ENCODE measurements at places on chromosomes 16 and 17.

GRCh38 chr17:63634816-63635215 lies 12.6 kb downstream of the MAP3K3 start:
- DNase-seq = no peak

- no peak for DNase-seq
These were observed 681.9 kb downstream of the CDH11 start for GRCh38 chr16:64440005-64440404.

DNA sequence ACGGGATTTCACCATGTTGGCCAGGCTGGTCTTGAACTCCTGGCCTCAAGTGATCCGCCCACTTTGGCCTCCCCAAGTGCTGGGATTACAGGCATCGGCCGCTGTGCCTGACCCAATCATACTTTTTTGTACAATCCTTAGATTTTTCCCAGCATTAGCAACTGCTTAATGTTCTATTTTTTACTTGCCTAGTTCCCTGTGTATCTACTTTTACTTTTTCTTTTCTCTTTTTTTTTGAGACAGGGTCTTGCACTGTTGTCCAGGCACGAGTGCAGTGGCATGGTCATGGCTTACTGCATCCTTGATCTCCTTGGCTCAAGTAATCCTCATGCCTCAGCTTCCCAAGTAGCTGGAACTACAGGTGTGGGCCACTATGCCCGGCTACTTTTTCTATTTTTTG lies 9.5 kb downstream of the GRB2 start:
- DNase-seq = no peak

DNA sequence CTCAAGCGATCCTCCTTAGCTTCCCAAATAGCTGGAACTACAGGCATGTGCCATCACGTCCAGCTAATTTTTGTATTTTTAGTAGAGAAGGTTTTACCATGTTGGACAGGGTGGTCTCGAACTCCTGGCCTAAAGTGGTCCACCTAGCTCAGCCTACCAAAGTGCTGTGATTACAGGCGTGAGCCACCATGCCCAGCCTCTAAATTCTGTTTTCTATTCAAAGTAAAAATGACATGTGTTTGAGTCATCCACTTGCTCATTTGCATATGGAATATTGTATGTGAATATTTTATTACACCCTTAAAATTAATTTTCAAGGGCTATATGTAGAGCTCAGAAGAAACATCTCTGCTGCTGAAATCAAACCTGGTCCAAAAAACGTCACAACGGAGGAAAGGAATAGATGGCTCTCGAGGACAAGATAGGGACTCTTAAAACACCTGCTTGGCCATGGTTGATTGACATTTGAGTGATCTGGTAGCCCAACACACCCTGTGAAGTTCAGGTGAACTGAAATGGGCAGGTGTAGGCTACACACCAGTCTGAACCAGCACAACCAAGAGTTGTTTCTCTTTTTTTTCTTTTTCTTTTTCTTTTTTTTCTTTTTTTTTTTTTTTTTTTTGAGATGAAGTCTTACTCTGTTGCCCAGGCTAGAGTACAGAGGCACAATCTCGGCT lies 51.1 kb downstream of the SF3B3 start:
- no peak for DNase-seq

- DNase-seq = peak; percentile 95
These were observed 58.8 kb downstream of the SMG6 start for GRCh38 chr17:2244545-2245525.

- DNase-seq = no peak
These were observed 23.0 kb upstream of the PLCG2 start for GRCh38 chr16:81755915-81756614.

GRCh38 chr16:88380619-88381018 lies 2.1 kb upstream of the ZNF469 start:
- no peak for DNase-seq

GRCh38 chr16:75584108-75584507 lies 17.9 kb downstream of the GABARAPL2 start:
- no peak for DNase-seq

- DNase-seq = no peak
These were observed 263.8 kb downstream of the CDH11 start for GRCh38 chr16:64858076-64858475.

DNA sequence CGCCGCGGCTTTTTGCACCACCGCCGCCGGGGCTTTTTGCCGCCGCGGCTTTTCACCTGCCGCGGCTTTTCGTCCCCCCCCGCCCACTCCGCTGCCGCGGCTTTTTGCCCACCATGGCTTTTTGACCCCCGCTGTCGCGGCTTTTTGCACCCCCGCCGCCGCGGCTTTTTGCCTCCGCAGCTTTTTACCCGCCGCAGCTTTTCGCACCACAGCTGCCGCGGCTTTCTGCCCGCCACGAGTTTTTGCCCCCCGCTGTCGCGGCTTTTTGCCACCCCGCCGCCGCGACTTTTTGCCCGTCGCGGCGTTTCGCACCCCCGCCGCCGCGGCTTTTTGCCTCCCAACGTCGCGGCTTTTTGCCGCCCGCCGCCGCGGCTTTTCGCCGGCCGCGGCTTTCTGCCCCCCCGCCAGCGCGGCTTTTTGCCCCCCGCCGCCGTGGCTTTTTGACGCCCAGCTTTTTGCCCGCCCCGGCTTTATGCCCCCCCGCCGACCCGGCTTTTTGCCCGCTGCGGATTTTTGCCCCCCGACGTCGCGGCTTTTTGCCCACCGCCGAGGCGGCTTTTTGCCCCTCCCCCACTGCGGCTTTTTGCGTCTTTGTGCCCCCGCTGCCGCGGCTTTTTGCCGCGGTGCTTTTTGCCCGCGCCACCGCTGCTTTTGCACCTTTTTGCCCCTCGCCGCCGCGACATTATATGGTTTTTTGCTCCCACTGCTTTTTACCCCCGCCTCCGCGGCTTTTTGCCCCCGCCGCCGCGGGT lies 1343.6 kb downstream of the TP53TG3F start:
- no peak for DNase-seq

DNA sequence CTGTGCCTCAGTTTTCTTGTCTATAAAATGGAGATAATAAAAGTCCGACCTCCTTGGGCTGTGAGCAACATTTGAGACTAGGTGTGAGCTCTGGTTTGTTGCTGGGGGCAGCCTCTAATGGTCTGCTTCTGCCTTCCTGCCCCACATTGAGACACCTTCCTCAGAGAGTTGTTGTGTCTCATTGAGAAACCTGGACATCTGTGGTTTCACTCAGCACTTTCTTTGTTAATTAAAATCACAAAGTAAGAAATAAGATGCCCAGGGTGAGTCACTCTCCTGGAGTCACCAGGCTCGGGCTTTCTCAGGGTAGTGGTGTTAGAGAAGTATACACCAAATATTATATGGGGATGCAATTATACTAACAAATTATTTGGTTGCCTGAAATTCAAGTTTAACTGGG lies 389.2 kb upstream of the SALL1 start:
- no peak for DNase-seq

DNA sequence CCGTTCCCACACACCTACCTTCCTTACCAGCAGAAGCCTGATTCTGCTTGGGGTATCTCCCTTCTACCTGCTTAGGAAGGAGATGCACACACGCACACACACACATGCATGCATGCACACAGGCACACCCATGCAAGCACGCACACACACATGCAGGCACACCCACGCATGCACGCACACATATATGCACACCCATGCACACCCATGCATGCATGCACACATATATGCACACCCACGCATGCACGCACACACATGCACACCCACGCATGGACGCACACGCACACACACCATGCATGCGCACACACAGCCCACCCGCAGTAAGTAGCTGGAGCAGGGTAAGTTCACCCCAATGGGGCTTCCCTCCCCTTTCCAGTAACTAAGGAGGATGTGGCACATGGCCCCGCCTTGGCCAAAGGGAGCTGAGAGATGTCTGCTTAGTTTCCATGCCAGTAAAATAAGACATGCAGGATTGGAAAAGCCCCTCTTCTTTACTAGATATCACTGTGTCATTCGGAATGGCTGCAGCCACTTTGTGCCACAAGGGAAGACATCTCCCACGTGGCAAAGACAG lies 33.7 kb downstream of the ADCY9 start:
- DNase-seq = peak; percentile 75

- no peak for DNase-seq
These were observed 211.4 kb upstream of the ERCC4 start for GRCh38 chr16:13708347-13709120.

DNA sequence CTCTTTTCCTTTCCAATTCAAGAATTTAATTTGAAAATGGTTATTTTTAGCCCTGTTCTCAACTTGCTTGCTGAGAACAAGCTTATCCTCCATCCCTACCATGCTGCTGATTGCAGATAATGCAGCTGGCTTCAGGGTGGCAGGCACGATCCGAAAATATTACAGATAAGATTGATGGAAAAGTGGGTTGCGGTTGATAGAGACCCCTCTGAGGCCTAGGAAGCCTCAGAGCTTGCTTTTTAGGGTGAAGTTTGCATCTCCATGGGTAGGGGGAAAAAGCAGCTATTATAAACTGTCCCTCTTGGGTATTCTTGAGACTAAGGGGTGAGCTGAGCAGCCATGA lies 116.5 kb upstream of the GOT2 start:
- DNase-seq = no peak

- no peak for DNase-seq
These were observed 6.0 kb downstream of the SOCS7 start for GRCh38 chr17:38357486-38358123.

- no peak for DNase-seq
These were observed 274.2 kb upstream of the SOX9 start for GRCh38 chr17:71846561-71847110.

DNA sequence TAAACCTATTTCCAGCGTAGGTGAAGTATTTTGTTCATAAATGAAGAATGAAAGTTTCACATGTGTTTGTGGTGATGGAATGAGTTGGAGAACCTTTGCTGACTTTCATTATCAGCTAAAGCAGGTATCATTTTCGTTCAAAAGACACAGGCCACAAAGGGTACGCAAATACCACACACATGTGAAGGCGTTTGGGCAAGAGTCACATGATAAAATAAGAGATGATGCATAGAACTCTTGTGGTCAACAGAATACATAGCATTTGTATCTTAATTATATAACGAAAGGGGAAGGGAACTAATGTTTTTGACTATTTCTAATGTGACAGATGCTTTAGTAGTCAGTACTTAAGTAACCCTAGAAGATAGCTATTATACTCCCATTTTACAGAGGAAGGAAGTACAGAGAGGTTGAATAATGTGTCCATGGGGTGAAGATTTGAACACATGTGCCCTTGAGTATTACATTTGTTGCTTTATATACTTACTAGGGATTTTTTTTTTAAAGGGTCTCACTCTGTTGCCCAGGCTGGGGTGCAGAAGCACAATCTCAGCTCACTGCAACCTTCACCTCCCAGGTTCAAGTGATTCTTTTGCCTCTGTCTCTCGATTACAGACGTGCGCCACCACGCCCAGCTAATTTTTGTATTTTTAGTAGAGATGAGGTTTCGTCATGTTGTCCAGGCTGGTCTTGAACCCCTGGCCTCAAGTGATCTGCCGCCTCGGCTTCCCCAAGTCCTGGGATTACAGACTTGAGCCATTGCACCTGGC lies 4.8 kb downstream of the RPA1 start:
- DNase-seq = peak; percentile 78

GRCh38 chr16:65446427-65446826 lies 324.6 kb upstream of the CDH11 start:
- no peak for DNase-seq

DNA sequence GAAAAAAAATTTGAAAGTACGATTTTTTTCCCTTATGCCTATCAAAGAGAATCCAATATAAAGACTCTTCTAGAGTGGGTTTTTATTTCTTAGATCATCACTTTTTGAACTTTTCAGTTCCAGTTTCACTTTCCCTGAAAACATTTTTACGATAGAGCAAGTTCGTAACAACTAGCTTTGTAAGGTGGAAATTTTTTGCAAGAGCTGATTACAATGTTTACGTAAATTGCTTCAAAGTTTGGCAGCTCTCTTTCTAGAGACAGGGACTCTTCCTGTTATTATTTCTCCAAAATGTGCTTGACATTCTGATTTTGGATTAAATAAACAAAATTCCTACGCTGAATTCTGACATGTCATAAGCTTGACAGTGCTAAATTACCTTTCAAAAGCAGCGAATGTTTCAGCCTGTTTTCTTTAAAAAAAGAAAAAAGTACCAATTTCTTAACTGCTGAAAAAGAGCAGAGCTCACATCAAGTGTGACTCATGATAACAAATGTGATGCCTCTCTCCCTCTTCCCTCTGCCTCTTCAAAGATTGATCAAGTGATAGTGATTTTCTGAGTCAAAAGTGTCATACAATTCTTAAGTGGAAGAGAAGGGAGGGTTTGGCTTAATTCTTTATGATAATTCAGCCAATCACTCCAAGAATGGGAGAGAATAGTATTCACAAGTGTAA lies 175.2 kb downstream of the KCNJ2 start:
- no peak for DNase-seq

GRCh38 chr16:85372627-85373372 lies 240.3 kb upstream of the GSE1 start:
- peak; percentile 66 for DNase-seq

- DNase-seq = no peak
These were observed 9.3 kb downstream of the CENPX start for GRCh38 chr17:82013341-82013740.

DNA sequence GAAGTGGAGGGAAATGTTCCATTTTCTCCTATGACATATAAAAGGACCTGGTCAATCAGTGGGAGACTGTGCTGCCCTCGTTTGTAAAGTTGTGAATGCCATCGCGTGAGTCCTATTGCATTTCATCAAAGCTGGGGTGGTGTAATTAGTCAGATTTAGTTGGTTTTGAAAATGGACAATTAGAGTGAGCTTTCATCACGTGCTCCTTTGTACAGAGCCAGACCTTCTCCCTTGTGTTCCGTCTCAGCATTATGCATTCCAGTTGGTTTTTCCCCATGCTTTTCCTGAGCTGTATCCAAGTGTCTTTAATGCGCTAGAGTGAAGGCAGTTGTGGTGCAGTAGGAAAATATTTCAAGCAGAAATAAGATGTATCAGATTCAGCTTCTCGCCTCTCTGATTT lies 10.4 kb downstream of the SEC14L1 start:
- DNase-seq = no peak

- no peak for DNase-seq
These were observed 267.1 kb downstream of the CBLN1 start for GRCh38 chr16:49014277-49015224.

DNA sequence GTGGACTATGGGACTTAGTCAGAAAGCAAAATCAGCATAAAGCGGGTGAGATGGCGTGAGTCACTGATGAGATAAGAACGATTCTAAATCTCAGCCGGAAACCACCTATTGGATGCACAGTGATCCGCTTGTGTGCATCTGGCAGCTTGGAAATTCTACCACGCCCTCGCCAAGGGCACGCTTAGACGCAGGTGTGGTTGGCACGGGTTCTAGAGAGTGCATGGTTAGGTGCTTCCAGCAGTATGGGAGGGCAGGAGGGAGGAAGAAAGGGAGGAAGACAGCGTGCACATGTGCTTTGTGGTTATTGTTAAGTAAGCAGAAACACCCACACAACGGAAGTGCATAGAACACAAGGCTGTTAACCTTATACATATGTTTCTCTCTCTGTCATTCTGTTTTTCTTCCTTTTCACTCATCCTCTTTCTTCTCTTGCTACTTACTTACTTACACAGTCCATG lies 374.0 kb upstream of the ASIC2 start:
- peak; percentile 70 for DNase-seq

GRCh38 chr16:1346422-1347285 lies 5.0 kb downstream of the TSR3 start:
- DNase-seq = no peak

GRCh38 chr17:15220785-15221184 lies 44.3 kb downstream of the PMP22 start:
- no peak for DNase-seq

- DNase-seq = no peak
These were observed 847.4 kb upstream of the EEF2KMT start for GRCh38 chr16:5944971-5945370.

Data from activated CD4-positive, alpha-beta T cell treated with anti-CD3 and anti-CD28 coated beads, Interleukin-2, amount 10 ng/mL, durations not matched to agents 24 days and 14 days (primary cell).